ENCODE measurements at places on chromosomes 13 and 19. TPM values are rescaled to one million over a fixed set of nuclear protein-coding genes. Genes with fewer than 3 reads are reported as not detected.

- no peak for DNase-seq
Observed at GRCh38 chr13:51519771-51520216, 64.5 kb upstream of the WDFY2 start.

- DNase-seq = peak; percentile 49
Observed at GRCh38 chr13:98370806-98371515, 193.9 kb upstream of the RNF113B start.

DNA sequence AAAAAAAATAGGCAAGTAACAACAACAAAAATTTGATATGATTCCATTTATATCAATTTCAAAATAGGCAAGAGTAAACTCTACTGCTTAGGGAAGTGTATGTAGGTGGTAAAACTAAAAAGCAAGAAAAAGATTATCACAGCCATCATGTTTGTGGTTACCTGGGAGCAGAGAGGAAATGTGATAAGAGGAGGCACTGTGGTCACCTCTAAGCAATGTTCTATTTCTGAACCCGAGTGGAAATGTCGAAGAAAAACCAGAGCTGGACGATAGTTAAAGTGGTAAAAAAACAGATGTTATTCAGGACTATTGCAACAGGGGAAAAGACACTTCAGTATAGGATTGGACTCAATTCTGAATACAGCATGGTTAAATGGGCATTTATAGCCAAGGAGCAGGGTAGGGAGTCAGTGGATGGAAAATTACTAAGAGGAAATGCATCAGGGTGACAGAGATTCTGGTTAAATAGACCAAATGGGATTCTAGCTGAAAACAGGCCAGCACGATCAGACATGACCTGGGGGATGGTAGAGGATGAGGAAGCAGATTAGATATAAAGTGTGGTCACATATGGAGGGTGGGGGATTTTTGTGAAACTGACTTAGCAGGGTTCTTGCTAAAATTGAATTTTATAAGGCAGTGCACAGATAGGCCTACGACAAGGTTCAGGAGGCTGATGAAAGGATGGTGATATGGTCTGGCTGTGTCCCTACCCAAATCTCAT lies 6.0 kb upstream of the TEX30 start:
- no peak for DNase-seq

Gene PTH2
- not detected for polyA plus RNA-seq

- no peak for DNase-seq
Observed at GRCh38 chr19:13459351-13459750, 46.9 kb downstream of the CACNA1A start.

Gene CLDN10
- polyA plus RNA-seq = 104 TPM

Gene MBD3L3
- not detected for polyA plus RNA-seq

Gene EPN1
- polyA plus RNA-seq = 135 TPM

- no peak for DNase-seq
Observed at GRCh38 chr19:58585442-58586132, 12.5 kb upstream of the MZF1 start.

Gene RFX1
- 17.7 TPM for polyA plus RNA-seq

DNA sequence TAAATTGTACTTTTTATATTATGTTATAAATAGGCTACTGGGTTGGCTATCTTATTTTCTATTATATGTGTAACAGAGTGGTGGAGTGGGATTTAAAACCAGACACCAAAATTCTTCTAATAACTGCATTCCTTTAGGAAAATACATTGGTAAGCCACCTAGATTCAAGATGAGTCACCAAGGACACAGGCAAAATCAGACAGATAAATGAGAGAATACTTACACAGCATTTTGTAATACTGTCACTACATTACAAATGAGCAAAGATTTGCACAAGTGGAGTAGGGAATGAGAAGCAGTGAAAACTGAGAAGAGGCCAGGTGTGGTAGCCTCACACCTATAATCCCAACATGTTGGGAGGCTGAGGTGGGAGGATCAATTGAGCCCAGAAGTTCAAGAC lies 6.2 kb upstream of the SPART start:
- no peak for DNase-seq

Gene CBLC
- polyA plus RNA-seq = 10.1 TPM

Gene MISP
- polyA plus RNA-seq = 14.4 TPM

Gene ZIC2
- 0.19 TPM for polyA plus RNA-seq

Gene CYP2A6
- polyA plus RNA-seq = 0.18 TPM

DNA sequence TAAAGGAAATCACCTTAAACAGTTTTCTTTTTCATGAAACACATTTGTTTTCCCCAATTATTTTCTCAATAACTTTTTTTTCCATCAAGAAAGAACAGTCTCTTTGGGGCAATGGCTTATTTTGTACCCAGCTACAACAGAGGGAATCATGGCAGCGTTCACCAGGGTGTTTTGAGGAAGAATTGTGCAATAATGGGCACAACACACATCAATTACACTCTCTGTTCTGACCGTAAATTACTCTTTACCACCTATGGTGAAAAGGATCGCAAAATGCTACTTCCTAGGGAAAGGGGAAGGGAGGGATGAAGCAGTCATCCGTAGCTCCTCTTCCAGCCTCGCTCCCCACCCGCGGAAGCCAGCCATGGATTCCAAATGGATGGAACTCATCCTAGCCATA lies 38.6 kb downstream of the TMTC4 start:
- no peak for DNase-seq

- DNase-seq = no peak
Observed at GRCh38 chr13:99390601-99391000, 83.4 kb upstream of the GPR183 start.

DNA sequence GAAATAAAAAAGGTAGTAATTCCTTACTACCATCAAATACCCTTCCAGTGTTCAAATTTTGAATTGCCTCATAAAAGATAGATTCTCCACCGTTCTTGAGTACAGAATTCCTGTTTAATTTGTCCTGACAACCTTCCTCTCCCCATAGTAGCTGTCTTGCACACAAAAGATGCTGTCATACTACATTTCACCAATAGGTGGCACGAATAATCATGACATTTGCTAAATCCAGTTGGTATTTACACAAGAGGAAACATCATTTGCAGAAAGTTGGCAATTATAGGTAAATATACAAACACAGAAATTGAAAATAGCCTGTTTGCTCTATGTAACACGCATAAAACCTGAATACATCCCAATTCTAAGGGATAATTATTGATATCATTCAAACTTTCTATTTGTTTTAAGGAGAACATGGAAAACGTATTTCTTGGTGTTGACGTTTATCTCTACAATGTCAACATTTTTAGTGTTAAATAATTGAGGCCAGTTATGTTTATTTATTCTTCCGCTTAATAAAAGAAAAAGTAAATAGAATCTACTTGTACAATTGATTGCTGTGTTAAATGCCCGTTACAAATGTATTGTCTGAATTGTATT lies 58.3 kb upstream of the CLDN10 start:
- DNase-seq = peak; percentile 49

DNA sequence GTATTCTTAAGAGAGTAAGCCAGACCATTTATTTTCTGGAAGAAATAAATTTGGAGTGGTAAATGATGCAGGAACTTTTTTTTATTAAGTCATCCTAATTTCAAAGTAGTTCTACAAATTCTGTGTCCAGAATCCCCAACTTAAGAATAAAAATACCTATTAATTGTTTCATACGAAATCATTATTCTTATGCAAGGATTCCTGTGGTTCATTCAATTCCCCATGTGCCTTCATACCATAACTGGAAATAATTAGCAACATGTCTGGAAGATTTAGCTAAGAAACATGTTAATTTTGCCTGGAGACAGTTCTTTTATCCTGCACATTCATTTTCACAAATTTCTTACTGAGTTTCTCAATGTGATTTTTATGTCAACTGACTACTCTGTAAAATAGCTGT lies 408.6 kb downstream of the PCDH9 start:
- DNase-seq = no peak

Gene MCEMP1
- polyA plus RNA-seq = 0.39 TPM

DNA sequence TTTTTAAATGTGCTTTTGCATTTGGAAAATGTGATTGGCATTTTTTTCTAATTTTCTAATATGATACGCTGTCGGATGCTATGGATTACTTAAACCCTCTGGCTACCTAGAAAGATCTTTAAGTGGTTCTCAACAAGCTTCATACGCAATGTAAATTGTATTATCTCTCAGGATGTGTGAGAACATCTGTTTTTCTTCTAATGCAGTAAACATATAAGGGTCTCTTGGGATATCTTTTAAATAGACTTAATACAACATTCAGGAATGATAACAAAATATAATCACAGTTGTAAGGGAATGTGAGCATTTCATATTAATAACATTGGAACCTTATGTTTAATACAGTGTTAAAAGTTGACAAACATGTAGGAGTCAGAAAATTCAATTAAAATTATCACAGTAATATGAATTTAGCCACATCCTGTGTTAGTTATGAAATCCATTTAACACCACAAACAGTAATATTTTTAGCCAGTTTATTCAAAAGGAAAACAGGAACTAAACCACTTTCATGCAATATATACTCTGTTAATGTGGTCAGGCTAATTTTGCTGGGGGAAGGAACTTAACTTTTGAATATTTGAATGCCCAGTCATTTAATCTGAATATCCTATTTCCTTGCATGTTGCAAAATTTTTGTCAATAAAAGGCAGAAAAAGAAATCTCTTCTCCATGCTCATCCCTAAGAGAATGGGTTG lies 15.0 kb upstream of the ALOX5AP start:
- no peak for DNase-seq

- no peak for DNase-seq
Observed at GRCh38 chr19:32322541-32322940, 22.9 kb upstream of the ZNF507 start.

Measured in renal cortex interstitium (tissue), 15 donors.